ENCODE measurements at places on chromosomes 16 and 17.

DNA sequence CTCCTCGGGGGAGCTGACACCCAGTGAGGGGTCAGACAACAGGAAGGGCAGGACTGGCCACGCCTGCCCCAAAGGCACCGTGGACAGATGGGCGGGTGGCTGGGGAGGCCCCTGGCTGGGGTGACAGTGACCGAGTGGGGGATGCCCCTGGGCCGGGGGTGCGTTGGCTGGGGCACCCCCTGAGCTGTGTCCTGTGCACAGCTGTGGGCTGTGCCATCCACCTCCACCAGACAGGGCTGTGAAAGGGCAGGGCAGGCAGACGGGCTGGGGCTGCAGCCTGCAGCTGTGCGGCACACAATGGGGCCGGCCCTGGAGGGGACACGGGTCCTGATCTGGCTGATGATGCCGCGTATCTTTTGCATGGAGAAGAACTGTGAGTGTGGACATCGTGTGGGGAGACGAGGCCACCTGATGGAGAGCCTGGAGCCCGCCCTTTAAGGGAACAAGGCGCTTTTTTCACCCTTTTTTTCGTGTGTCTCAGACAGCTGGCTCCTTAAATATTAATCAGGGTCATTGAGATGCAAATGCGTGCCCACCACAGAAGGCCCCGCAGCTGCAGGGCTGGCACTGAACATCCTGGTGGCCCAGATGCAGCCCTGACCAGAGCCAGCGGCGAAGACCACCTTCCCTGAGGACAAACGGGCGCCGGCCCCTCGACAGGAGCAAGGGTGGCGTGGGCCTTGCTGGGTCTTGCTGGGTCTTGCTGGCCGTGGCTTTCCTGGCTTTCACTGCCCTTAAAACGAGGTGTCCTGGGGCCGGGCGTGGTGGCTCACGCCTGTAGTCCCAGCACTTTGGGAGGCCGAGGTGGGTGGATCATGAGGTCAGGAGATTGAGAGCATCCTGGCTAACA is 42.4 kb upstream of the GNG13 start:
- DNase-seq, result no peak

DNA sequence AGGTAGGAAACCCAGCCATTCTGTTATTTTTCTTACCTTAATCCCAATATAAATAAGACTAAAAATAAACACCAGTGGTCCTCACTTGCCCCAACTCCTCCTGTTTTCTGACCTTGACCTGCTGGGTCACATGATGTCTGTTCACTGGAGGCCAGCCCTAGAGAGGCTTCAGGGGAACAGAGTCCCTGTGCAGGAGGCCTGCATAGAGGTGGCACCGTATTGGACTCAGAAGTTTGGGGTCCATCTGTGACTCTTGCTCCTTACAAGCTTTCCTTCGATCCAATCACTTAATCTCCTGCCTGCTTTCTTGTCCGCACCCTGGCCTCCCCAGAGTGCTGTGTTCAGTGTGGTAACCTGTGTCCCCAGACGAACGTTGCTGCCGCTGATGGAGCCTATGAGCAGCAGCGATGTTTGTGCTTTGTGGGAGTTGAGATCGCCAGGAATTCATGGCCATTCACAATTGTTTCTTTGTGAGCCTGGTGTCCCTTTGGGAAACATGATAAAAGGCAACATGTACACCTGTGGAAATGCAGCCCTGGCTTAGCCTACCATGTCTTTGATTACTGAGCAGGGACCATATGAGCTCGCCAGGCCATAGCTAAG is 4.7 kb downstream of the IGSF6 start:
- DNase-seq, result no peak

- no peak for DNase-seq
Observed at GRCh38 chr16:19463468-19464315, 46.0 kb downstream of the TMC5 start.

DNA sequence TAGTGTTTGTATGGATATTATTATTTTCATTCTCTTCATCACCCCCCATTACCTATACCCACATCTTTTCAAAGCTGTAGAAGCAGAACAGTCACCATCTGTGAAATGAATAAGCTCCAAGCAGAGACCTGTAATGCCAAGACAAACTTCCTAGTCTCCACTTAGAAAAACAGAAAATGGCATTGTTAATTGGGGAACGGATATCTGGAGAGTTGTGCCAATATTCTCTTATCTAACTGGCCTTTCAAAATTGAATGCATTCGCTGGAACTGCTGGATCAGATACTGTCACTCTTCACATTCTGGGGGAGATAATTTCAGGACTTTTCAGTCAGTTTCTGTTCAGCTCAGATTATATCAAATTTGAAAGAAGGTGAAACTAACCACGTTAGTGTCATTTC is 464.4 kb upstream of the GOT2 start:
- no peak for DNase-seq

GRCh38 chr16:58885528-58886170 is 151.5 kb upstream of the GOT2 start:
- no peak for DNase-seq

DNA sequence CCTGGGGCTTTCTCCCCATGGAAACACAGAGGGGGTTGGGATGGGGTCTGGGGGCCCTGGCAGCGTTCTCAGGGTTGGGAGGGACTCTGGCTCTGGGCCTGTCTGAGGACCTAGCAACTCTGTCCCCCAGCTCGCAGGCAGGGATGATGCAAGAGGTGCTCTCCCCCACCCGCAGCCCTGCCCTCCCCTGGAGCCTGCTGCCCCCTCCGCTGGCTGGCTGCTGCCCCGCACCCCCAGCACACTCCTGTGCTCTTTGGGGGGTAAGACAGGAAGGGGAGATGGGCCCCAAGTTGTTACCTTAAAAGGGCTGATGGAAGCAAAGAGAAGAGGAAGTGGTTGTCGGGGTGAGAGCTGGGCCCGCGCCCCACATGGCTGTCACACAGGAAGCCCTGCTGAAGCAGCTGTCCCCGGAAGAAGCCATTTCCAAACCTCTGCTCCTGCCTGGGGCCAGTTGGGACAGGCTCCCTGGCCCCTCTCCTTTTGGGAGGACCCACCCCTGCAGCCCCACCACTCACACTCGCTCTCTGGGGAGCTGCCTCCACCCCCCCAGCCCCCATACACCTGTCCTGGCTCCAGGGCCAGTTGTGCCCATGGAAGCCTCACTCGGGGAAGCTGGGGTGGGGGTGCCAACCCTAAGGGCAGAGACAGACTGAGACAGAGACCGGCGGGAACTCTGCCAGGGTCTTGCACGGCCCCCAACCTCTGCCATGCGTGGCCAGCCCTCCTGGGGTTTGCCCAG is 2.5 kb downstream of the CORO1A start:
- peak; percentile 64 for DNase-seq

- no peak for DNase-seq
Observed at GRCh38 chr16:48918520-48919258, 308.7 kb upstream of the N4BP1 start.

- DNase-seq, result no peak
Observed at GRCh38 chr17:44601973-44602372, 44.7 kb downstream of the FZD2 start.

DNA sequence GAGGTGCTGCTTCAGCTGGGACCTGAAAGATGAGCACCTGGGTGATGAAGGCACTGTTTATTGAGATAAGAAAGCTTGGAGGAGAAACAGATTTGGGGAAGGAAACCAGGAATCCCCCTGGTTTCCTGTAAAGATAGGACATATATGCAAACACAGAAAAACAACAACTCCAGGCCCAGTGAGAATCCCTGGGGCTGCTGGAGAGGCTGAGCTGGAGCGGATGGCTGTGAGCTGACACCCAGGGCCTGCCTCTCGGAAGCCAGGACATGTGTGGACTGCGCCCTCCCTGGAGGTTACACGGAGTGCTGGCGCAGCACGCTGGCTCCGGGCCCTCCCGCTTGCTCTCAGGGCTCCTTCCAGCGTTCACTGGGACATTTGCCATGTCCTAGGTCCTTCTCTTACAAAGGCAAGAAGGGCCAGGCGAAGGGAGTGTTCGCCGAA is 57.5 kb downstream of the CYB5B start:
- no peak for DNase-seq

DNA sequence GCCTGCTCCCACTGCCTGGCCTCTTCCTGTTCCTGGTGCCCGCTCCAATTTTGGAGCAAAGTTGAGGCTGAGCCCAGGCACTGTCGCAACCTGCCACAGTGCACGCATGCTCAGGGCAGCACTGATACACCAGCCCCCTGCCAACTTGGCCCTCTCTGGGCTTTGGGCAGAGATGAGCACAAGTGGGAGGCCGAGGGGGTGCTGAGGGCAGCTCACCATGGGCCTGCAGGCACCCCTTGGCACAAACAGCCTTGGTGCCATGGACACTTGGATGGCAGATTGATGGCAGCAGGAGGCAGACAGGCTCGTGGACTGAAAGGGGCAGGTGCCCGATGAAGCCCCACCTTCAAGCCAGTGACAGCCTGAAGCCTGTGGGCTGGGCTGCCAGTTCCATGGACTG is 42.9 kb downstream of the PIGL start:
- DNase-seq, result no peak

DNA sequence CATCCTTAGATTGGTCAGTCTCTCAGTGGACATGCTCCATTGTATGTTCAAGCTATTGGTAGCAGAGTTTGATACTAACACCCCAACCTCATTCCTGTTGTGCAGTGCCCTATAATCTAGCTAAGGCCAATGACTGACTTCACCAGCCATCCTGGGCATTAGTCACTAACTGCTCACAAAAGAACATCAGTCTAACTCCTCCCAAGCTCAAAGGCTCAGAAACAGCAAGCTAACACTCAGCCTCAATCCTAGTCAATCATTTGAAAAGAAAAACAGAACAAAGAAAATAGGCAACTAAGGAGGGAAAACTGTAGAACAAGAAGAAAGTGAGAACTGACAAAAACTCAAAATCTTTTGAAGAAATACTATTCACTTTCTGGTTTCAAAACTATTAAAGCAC is 199.1 kb upstream of the C17orf78 start:
- no peak for DNase-seq

DNA sequence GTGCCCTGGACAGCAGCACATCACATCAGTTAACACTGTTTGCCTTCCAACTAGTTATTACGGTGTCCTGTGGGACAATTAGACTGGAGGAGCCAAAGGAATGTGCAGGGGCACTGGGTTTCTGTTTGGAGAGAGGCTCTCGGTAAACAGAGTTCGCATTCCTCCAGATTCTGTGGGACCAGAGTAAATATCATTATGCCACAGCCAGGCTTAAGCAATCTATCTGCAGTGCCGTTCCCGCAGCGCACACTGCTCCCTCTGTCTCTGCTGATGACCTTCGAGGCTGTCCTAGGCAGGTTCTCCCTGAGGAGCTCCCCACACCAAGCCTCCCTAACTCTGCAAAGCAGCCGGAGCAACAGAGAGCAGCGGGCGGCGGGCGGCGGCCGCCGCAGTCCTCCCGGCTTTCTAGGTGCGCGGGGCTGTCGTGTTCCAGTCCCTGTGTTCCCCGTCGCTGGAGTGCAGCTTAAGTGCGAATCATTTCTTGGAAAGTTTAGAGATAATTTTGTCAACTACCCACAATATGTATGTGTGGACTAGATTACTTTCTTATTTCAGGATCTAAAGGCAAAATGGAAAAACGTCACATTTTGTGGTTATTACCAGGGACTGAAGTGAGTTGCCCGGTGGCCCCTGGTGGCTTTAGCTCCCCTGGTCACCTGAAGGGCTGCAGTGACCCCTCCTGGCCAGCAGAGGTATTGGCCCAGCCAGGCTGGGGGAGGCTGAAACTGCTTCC is 43.3 kb downstream of the PGS1 start:
- DNase-seq, result peak; percentile 69

DNA sequence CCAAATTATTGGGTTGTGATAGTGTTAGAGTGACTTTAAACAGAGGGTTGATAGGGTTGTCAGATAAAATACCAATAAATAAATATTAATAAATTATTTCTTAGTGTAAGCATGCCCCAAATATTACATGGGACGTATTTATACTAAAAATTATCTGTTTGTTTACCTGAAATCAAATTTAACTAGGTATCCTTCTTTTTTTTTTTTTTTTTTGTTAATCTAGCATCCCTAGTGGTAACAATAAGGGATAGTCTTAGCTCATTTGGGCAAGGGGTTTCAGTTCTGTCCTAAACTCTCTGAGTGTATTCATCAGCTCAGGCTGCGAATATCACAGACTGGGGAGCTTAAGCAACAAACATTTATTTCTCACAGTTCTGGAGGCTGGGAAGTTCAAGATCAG is 1.3 kb downstream of the CLEC19A start:
- DNase-seq, result no peak

GRCh38 chr17:48747445-48748363 is 19.2 kb upstream of the HOXB13 start:
- no peak for DNase-seq

GRCh38 chr16:75570396-75571065 is 4.4 kb downstream of the GABARAPL2 start:
- no peak for DNase-seq

- DNase-seq, result no peak
Observed at GRCh38 chr16:53785044-53785443, 81.1 kb downstream of the FTO start.

DNA sequence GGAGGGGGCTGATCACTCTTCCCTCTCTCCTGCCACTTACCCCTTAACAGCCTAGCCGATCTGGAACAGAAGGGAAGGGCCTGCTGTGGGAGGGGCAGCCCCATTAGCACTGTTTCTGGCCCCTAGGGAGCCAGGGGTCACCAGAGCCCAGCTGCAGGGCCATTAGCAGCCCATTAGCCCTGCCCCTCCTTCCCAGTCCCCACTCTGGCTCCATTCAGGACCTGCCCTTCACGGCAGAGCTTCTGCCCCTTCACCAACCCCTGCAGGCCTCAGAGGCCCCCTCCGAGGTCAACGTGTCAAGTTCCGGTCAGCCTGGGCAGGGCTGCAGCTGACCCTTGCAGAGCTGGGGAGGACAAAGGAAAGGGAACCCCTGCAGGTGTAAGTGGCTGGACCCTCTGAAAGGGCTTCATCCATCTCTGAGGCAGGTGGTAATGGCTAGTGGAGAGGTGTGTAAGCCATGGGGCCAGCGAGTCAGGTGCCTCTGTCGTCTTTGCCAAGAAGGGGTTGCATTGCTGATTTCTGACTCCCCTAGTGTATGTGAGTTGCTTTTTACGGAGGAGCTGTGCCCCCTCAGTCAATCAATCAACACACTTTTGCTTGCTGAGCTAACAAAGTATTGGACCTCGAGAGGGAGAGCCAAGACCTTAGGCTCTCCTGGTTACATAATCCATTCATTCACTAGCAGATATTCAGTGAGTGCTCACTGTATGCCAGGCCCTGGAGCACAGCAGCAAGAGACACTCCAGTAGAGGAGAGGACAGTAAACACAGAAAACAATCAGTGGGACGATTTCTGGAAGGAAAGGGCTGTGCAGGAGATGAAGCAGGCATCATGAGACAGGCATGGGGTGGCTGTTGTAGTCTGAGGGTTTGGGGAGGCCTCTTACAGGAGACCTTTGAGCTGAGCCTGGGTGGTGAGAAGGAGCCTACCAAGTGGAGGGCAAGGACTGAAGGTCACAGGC is 18.2 kb upstream of the KCNJ12 start:
- no peak for DNase-seq

GRCh38 chr17:35135322-35135721 is 6.8 kb downstream of the NLE1 start:
- no peak for DNase-seq
